Heart right ventricle (tissue), 16 donors: ENCODE measurements at places on chromosomes 3 and 15. TPM values are rescaled to one million over a fixed set of nuclear protein-coding genes. Genes with fewer than 3 reads are reported as not detected.

SCAMP5 gene
- 0.55 TPM for total RNA-seq

CHST13 gene
- 0.52 TPM for total RNA-seq

ISLR2 gene
- 2.8 TPM for total RNA-seq

UROC1 gene
- not detected for total RNA-seq

GABRB3 gene
- total RNA-seq = 2.6 TPM

DNA sequence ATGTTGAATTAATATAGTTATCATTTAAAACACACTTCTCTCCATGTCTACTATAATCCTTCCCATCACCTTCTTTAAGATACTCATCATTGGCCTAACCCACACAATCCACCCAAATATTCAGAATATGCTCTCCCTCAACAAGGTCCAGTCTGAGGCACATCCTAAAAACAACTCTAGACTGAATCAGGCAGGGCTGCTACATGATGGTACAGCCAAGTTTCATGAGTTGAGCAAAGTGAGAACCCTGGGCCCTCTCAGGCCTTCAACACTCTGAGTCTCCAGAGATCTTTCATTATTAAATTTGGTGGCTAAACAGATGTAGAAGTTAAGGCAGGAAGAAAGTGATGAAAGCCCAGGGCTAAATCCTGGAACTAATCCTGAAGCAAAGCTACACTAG is 16.2 kb downstream of the ZNF148 start:
- no peak overlapping the region for H3K4me3 ChIP-seq
- H3K27ac ChIP-seq = no peak overlapping the region
- no peaks in the 10 kb centered on the region for H3K27me3 ChIP-seq

- H3K27me3 ChIP-seq = no peaks in the 10 kb centered on the region
- no peak overlapping the region for H3K27ac ChIP-seq
- DNase-seq = no peak
- H3K36me3 ChIP-seq = no peaks in the 10 kb centered on the region
Measured at GRCh38 chr3:133135306-133135705, 97.1 kb downstream of the TMEM108 start.

- H3K4me3 ChIP-seq = no peak overlapping the region
- H3K36me3 ChIP-seq = no peaks in the 10 kb centered on the region
- DNase-seq = no peak
- no peaks in the 10 kb centered on the region for H3K27me3 ChIP-seq
- H3K4me1 ChIP-seq = no peaks in the 10 kb centered on the region
- no peak overlapping the region for H3K27ac ChIP-seq
Measured at GRCh38 chr15:60074181-60074885, 70.2 kb downstream of the FOXB1 start.

- H3K4me1 ChIP-seq = no peaks in the 10 kb centered on the region
- H3K27ac ChIP-seq = no peak overlapping the region
- H3K27me3 ChIP-seq = peaks cover 21% of the 10 kb centered on the region
- H3K4me3 ChIP-seq = no peak overlapping the region
Measured at GRCh38 chr15:33700695-33701303, 267.5 kb upstream of the CHRM5 start.

DNA sequence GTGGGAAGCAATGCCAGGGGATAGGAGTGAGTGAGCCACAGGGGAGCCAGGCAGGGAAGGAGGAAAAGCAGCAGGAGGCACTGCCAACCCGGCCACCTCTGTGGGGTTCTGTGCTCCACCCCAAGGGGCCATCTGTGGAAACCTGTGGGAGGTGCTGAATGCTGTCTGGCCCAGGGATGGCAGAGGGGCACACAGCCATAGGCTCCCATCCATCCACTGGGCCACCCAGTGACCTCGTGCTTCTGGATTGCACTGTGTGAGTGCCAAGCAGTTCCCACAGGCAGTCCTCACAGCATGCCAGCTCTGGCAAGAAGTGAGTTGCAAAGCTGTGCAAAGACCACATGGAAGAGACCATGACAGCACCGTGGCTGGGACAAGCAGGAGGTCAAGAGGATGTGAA is 27.5 kb downstream of the DNAJB8 start:
- DNase-seq = no peak
- no peak overlapping the region for H3K4me3 ChIP-seq
- H3K36me3 ChIP-seq = no peaks in the 10 kb centered on the region
- H3K27me3 ChIP-seq = peaks cover 10% of the 10 kb centered on the region

- no peak overlapping the region for H3K27ac ChIP-seq
- no peaks in the 10 kb centered on the region for H3K27me3 ChIP-seq
- DNase-seq = no peak
- no peaks in the 10 kb centered on the region for H3K36me3 ChIP-seq
- no peaks in the 10 kb centered on the region for H3K4me1 ChIP-seq
Measured at GRCh38 chr15:26634319-26634718, 138.5 kb downstream of the GABRB3 start.

- no peaks in the 10 kb centered on the region for H3K4me1 ChIP-seq
- DNase-seq = no peak
- no peak overlapping the region for H3K4me3 ChIP-seq
- H3K36me3 ChIP-seq = no peaks in the 10 kb centered on the region
- no peaks in the 10 kb centered on the region for H3K27me3 ChIP-seq
Measured at GRCh38 chr3:16200411-16200810, 25.9 kb downstream of the GALNT15 start.

- H3K27ac ChIP-seq = no peak overlapping the region
- DNase-seq = no peak
- H3K4me3 ChIP-seq = no peak overlapping the region
- H3K36me3 ChIP-seq = no peaks in the 10 kb centered on the region
Measured at GRCh38 chr3:81164806-81165205, 596.6 kb downstream of the GBE1 start.

GRCh38 chr3:110680450-110680849 is 391.2 kb upstream of the NECTIN3 start:
- no peaks in the 10 kb centered on the region for H3K27me3 ChIP-seq
- H3K27ac ChIP-seq = no peak overlapping the region
- no peak overlapping the region for H3K4me3 ChIP-seq
- H3K36me3 ChIP-seq = no peaks in the 10 kb centered on the region
- H3K4me1 ChIP-seq = no peaks in the 10 kb centered on the region
- DNase-seq = no peak

- no peak overlapping the region for H3K27ac ChIP-seq
- H3K36me3 ChIP-seq = no peaks in the 10 kb centered on the region
- H3K4me3 ChIP-seq = no peak overlapping the region
- no peak for DNase-seq
- H3K27me3 ChIP-seq = no peaks in the 10 kb centered on the region
- H3K4me1 ChIP-seq = no peaks in the 10 kb centered on the region
Measured at GRCh38 chr3:43061101-43061895, 44.6 kb downstream of the POMGNT2 start.
